Activated T-helper 1 cell treated with anti-CD3 and anti-CD28 coated beads, Interleukin-12 subunit alpha, Interleukin-12 subunit beta, Interleukin-2, Interleukin-4 antibody, amounts not matched to agents 30 ng/mL and 10 ng/mL and 1 ng/mL, durations not matched to agents 14 hours and 24 hours and 36 hours (primary cell): ENCODE measurements at places on chromosomes 7 and 10. TPM values are rescaled to one million over a fixed set of nuclear protein-coding genes. Genes with fewer than 3 reads are reported as not detected.

Gene SPDYE11
- total RNA-seq = not detected in 2 replicates

Gene LAMB1
- not detected in 2 replicates for total RNA-seq

Gene PTER
- total RNA-seq = 10.7 and 12.6 TPM in 2 replicates

Gene EXOC6
- total RNA-seq = 13.5 TPM in 2 replicates

Gene FXYD4
- total RNA-seq = 0.44 TPM in 1 of 2 replicates, not detected in the other

GRCh38 chr7:159064816-159065510 is 79.7 kb downstream of the VIPR2 start:
- DNase-seq = no peak

- no peak for DNase-seq
Measured at GRCh38 chr10:15439341-15439842, 68.3 kb upstream of the FAM171A1 start.

- no peak for DNase-seq
Measured at GRCh38 chr10:113183573-113183972, 233.5 kb downstream of the TCF7L2 start.

DNA sequence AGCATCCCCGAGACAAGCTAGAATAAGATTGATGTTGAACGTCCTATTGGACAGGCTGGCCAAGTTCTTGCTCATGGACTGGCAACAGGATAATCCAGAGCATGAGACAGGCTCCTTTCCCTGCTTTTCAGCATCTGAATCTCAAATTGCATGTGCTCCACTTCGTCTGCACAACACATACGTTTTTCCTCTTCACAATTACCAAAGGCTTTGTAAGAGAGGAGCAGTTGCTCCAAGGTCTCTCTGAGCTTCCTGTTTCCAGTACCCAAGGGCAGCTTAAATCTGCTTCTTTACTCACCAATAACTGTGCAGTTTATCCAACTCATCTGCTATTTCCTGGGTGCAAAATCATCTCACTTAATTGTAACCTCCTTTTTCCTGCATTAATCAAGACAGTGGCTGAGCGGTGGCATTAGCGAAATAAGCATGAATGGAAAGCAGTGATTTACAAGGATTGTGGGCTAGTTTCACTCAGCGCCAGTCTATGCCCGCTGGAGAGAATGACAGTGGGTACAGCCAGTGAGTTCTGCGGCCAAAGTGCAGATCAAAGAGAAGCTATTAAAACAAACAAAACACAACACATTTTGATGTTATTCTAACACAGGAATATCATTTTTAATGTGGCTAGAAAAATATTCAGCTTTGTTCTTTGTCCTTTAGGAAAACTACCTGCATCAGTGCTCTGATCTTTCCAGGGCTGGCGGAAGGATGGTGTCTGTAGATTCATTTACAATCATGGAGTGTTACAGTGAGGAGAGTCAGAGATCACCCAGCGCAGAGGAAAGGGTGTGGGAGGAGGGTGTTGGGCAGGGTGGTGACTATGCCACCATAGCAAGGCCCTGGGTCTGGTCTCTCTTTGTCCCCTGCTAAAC is 79.8 kb downstream of the CHN2 start:
- no peak for DNase-seq

DNA sequence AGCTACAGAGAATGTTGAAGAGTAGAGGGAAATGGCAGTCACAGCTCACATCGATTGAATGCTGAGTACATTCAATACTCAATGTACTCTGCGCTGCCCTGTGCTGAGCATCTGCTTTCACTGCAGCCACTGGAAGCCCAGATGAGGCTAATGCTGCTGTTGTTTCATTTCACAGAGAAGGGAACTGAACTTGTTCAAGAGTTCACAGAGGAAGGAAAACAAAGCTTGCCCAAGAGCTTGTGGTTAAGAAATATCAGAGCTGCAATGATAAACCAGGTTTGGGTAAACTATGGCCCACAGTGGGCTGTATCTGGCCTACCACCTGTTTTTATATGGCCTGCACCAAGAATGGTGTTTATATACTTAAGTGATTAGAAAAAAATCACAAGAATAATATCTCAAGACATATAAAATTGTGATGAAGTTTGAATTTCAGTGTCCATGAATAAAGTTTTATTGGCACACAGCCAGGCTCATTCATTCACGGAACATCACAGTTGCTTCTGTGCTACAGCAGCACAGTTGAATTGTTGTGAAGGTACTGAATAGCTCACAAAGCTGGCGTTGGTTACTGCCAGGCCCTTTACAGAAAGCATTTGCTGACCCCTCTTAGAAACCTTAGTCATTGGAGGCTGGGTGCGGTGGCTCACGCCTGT is 64.1 kb downstream of the CFAP58 start:
- no peak for DNase-seq

DNA sequence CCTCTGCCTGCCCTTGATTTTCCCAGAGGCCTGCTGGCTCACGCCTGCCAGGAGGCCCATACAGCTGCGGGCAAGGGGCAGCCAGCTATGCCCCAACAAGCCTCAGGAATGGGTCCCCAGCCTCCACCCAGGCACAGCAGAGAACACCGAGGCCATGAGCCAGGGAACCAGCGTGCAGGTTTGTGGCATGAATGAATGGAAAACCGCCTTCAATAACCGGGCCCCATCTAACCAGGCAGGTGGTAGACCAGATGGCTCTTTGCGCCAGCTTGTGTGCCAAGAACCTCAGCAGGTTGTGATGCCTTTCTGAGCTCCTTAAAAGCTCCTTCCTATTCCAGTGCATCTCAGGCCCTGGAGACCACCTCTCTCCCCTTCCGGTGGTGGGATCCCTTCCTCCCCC is 50.2 kb downstream of the ELFN1 start:
- DNase-seq = no peak

Gene OR2A7
- 1.7 and 2.1 TPM in 2 replicates for total RNA-seq

GRCh38 chr7:105934572-105935185 is 28.4 kb upstream of the CDHR3 start:
- no peak for DNase-seq

Gene METTL27
- 1.2 and 1.8 TPM in 2 replicates for total RNA-seq

Gene PSTK
- total RNA-seq = 4.5 and 4.8 TPM in 2 replicates

DNA sequence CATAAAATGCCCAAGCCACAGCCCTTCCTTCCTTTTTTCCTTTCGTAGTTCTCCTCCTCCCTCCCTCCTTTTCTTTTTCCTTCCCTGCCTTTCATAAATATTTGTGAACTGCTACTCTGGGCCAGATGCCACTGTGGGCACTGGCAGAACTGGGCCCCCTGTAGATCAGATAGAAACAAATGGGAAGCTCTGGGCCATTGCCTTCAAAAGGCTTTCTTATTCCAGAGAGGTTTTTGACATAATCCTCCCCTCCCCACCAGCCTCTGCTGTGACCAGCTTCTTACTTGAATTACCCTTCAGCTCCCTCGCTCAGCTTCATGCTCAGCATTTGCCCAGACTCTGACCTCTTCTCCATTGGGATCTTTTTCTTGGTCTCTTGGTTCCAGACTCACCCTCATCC is 886.8 kb downstream of the LRMDA start:
- DNase-seq = no peak

DNA sequence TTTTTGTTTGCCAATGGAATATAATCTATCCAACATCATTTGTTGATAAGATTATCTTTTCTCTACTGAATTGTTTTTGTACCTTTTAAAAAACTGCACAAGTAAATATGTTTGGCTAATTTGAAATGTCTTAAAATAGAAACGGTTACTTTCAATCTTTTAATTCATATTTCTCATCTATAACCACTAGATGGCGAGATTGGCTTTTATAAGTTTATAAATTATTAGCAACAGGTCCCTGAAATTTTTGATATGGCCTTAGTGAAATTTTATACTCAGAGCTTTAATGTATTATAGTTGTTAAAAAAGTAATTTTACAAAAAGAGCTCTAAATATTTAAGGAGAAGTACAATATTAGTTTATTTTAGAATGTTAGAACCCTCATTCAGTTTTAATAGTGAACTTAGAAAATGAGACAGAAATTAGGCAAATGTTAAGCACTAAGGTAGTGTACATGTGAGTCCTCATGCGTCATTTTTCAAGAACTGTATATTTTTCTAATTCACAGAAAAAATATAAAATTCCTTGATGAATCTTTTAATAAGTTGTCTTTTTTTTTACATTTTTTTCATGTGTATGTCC is 592.5 kb downstream of the ARL4A start:
- no peak for DNase-seq

Gene SEC61G
- 160 and 168 TPM in 2 replicates for total RNA-seq

DNA sequence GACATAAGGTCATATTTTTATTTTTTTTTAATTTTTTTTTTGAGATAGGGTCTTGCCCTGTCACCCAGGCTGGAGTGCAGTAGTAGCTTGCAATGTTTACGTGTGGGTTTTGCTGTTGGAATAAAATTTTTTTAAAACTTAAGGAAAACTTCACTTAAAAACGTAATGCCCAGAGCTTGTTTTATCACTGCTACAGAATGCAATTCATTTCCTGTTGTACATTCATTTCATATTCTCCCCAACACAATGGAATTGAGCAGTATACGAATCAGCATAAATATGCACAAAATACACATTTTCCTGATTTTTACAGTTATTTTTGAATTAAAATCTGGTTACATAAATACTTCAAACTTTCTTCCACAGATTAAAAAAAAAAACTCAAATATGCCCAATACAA is 40.3 kb downstream of the RSU1 start:
- DNase-seq = no peak

DNA sequence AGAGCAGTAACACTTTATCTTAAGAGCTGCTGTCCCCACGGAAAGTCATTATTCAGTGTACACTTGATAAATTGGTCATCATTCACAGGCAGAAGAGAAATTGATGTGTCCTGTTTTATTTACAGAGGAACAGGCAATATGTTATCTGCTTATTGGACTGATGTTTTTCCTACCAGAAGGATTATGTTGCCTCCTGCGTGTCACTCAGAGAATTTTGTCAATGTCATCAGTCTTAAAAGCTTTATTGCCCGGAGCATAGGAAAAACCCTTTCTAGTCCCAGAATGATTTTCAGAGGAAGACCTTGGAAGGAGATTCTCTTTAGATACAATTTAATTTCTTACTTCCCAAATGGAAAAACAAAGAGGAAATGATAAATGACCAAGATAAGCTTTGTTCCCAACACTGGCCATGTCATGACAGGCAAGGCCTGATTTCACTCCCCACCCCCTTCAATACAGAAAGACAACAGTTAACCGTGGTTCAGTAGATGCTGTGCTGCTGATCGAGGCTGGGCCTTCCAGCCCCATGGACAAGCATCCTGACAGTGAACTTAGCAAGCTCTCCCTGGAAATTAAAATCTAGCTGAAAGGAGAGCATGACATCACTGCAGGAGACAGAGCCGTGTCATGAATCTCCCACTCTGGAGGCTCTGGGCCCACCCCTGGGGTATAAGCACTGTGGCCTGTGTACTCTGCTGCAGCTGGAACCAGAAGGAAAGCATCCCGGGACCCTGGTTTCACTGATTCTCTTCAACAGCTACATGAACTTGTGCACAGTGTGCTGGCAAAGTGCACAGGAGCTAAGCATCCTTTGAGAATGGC is 118.8 kb upstream of the LYZL2 start:
- no peak for DNase-seq

Gene WAPL
- 49.7 and 50.2 TPM in 2 replicates for total RNA-seq

Gene COMMD3
- total RNA-seq = 78.7 and 84.4 TPM in 2 replicates

DNA sequence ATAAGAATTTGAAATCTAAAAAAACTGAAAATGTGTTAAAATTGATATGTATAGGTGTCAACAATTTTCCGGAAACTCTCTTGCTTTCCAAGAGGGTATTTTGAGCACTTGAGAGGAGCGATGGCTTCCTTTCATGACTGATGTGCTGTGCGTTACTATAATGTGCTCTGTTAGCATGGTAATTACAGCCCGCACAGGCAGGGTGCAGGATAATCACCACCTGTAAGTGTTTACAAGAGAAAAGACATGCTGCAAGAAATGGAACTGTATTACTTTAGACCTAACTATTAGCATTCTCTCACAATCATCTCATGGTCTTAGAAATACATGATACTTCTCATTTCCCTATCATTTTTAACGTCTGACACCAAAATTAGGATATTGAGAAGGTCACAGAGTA is 92.4 kb upstream of the ADARB2 start:
- DNase-seq = no peak

Gene TMEM130
- 0.29 and 0.42 TPM in 2 replicates for total RNA-seq

Gene ASIC3
- total RNA-seq = 1.9 and 4.1 TPM in 2 replicates

GRCh38 chr10:82288461-82288881 is 413.5 kb downstream of the NRG3 start:
- DNase-seq = no peak
